ENCODE measurements at places on chromosomes 12 and 14.

DNA sequence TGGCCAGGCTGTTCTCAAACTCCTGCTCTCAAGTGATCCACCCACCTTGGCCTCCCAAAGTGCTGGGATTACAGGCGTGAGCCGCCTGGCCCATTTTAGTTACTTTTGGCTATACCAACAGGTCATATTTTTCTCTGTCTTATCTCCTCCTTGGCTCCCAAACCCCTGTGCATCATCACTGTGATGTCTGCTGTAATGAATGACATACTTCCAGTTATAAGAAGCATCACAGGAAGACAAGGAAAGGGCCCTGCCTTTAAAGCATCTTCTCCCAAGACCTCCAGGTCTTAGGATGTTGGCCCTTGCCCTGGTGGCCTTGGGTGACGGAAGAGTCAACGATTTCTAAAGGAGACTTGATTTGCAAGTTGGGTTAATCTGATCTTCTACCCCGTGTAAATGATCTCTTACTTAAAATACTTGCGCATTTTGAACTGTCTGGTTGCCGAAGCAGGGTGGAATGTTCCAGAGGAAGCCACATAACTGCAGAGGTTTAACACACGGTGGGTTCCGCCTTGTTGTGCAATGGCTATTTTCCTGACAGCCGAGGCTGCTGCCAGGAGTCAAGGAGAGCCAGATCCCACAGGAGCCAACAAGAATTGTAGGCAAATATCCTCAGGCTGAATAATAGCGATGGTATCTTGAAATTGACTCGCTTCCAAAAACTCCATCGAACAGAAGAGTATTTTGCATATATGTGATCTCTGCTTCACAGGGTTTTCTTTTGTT lies 55.7 kb upstream of the PLXNC1 start:
- DNase-seq = peak; percentile 10

DNA sequence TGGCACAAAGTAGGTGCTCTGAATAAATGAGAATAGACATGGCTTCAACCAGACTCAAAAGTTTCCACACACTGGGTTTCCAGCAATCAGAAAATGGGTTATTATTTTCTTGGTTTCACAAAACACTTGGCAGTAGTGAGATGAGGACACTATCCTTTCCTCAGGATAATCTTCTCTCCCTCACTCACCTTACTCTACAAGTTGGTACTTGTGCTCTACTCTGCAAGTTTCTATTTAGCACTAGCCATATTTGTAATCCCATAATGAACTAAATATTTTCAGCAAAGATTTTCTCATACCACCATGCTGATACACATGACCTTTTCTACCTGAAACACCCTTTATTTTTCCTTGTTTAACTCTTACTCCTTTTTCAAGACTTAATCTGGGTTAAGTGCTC lies 137.7 kb downstream of the FOXA1 start:
- DNase-seq = no peak

GRCh38 chr12:98274430-98275130 lies 240.8 kb upstream of the TMPO start:
- DNase-seq = no peak

- DNase-seq = peak; percentile 48
Observed at GRCh38 chr14:70814466-70814865, 5.2 kb upstream of the MAP3K9 start.

DNA sequence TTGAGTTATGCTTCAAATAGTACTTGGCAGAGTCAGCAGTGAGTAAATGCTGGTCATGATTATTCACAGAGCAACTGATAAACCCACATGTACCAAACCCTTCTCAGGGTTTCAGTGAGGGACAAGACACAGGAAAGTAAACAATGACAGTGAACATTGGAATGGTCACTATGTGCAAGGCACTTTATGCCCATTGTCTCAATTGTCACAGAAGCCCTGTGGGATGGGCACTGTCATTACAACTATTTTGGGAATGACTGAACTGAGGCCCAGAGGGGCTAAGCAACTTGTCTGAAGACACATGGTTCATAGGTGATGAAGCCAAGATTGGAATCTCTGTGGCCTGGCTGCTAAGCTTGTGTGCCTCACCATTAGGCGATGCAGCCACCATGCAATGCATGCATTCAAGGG lies 238.5 kb downstream of the RBM19 start:
- no peak for DNase-seq

GRCh38 chr12:49093792-49094159 lies 825 bp downstream of the DHH start:
- no peak for DNase-seq

GRCh38 chr12:118840878-118841277 lies 140.5 kb upstream of the SRRM4 start:
- no peak for DNase-seq

Measured in NCI-H526 treated with DMSO at 0.1 percent for 48 hours (cell line).